ENCODE measurements at places on chromosomes 2 and 18.

GRCh38 chr18:58045242-58046092 lies 1.4 kb downstream of the NEDD4L start:
- DNase-seq: peak; percentile 51

- peak; percentile 85 for DNase-seq
Measured at GRCh38 chr2:27078267-27079194, at the start of gene EMILIN1. EMILIN1 (plus strand) TSS chr2:27078615; CDS start chr2:27079066, 451 bp downstream.

GRCh38 chr2:1591461-1591770 lies 152.9 kb downstream of the PXDN start:
- DNase-seq: no peak

DNA sequence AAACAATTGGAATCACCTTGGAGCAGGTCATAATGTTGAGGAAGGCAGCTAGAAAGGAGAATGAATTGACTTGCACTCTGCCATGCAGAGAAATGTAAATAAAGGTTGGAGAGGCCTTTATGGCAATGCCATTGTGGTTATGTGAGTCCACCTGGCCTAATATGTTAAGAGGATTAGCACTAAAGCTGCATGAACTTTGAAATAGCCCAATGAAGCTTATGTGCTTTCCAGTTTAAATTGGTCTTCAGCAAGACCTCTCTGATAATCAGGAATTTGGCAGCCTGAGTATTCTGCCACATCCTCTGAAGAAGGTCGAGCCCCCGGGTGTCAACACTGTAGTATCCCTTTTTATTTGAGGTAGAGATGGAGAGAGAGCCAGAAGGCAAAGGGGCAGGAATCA lies 464.9 kb downstream of the CDH2 start:
- DNase-seq: no peak

GRCh38 chr2:138395565-138396306 lies 105.8 kb upstream of the SPOPL start:
- DNase-seq: no peak

DNA sequence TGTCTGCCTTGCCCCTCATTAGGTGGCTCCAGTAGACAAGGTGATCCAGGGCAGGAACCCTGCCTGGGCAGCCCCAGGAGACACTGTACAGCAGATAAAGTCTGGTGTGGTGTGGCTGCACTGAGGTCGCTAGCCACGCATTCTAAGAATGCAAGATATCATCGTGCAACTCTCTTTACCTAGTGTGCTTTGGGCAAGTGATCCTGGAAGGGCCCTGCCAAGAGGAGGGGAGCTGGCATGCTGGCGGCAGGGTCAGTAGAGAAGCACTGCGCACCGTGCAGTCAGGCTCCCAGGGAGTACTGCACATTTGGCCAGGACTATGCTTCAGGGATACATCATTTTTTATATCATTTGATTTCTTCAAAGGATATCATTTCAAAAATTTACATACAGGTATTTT lies 195.3 kb upstream of the SMAD2 start:
- DNase-seq: no peak
